ENCODE measurements at places on chromosomes 6 and 20.

DNA sequence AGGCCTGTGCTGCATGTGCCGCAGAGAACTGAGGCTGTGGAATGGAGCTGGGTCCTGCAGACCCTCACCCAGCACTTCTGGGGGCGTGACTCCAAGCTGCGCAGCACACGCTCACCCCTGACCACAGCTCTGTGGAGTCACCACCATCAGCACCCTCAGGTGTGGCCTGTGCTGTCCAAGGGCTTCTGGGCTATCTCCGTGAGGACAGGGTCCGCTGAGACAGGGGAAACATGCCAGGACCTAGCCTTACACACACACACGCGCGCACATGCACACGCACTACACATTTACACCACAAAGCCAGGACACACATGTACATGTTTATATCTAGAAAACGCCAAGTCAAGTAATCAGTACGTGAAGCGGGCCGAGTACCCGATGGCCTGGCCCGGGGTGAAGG lies 26.8 kb upstream of the TCFL5 start:
- no peak for DNase-seq

GRCh38 chr20:44843876-44844275 lies 33.5 kb upstream of the RIMS4 start:
- no peak for DNase-seq

DNA sequence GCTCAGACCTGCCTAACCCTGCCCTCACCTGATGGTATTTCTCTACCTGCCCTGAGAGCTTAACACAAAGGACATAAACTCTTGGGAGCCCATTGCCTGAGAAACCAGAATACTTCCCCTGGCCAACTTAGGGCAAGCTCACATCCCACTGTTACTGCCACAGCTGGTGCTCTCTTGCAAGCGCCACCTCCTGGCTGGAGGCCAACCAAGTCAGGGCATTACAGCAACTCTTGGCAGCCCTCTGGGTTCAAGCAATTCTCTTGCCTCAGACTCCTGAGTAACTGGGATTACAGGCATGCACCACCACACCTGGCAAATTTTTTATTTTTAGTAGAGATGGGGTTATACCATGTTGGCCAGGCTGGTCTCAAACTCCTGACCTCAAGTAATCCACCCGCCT lies 70.1 kb downstream of the HECA start:
- DNase-seq = no peak

DNA sequence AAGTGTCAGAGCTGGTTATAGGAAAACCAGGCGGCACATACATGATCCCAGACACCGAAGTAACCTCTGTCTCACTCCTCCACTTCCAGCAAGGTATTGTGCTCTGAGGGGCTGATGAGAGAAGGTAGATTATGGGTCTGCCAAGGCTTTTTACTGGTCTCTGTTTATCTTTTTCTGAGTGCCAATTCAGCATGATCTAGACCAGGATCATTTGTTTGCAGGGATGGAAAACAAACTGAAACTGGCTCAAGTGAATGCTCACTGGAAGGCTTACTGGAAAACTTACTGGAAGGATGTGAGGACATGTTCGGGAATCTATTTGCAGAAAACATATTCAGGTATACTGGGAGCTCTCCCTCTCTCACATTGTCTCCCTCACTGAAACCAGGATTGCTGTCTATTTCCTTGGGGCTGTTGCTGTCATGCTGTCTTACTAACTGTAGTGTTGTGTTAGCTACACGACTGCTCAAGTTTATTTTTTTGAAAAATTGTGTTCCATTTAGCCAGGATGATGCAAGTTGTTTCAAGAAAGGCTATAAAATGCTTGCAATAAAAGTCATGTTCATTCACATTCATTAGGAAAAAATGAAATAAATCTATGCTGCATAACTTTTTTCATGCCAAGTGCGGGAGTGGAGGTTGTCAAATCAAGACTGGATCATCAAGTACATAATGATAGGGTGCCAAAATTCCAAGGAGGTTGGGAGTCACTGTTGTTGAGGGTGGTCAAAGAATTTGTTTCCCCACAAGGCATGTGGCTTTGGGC lies 37.0 kb downstream of the KLHL31 start:
- DNase-seq = no peak

- no peak for DNase-seq
These were observed 28.4 kb upstream of the OR2J2 start for GRCh38 chr6:29142309-29142708.

- no peak for DNase-seq
These were observed 76.5 kb downstream of the QKI start for GRCh38 chr6:163490826-163491577.

GRCh38 chr6:112321941-112322424 lies 25.1 kb upstream of the RFPL4B start:
- DNase-seq = no peak

DNA sequence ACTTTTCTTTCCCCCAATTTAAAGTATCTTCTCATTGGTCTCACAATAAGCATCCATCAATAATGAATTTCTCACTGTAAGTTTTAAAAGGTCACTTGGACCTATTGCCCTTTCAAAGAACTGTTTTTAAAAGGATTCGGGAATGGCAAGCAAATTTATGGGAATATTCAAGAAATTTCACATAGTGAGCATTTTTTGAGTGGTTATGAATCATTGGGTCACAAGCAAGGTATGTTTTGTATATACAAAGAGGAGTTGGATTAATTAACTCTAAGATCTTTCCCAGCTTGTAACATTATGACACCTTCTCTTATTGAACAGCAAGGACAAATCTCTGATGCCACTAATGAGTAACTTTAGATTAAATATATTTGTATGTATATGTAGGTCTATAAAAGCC lies 165.0 kb downstream of the MOXD1 start:
- no peak for DNase-seq

- no peak for DNase-seq
These were observed 116.4 kb upstream of the SASH1 start for GRCh38 chr6:148226284-148226683.

GRCh38 chr20:57618091-57618763 lies 2.0 kb downstream of the ZBP1 start:
- DNase-seq = no peak

- no peak for DNase-seq
These were observed 106.6 kb downstream of the VEGFA start for GRCh38 chr6:43876602-43877001.

DNA sequence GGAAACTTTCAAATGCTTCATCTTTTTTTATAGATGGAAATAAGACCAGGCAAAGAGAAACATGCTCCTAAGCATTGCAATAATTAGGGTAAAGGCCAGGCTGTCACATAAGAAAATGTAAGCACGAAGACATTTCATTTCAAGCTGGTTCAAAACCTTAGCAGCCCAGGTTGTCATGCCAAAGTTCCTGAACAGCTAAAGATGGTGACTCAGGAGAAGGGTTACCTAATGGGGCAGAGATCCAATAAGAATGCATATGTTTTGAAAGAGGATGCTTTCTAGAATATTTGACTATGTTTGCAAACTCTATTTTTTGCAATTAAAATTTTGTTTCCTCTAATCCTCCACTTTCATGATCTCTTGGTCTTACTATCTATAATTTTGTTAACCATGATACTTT lies 65.6 kb upstream of the PHACTR2 start:
- no peak for DNase-seq

- no peak for DNase-seq
These were observed 1.8 kb upstream of the FKBP1A start for GRCh38 chr20:1394686-1395085.

DNA sequence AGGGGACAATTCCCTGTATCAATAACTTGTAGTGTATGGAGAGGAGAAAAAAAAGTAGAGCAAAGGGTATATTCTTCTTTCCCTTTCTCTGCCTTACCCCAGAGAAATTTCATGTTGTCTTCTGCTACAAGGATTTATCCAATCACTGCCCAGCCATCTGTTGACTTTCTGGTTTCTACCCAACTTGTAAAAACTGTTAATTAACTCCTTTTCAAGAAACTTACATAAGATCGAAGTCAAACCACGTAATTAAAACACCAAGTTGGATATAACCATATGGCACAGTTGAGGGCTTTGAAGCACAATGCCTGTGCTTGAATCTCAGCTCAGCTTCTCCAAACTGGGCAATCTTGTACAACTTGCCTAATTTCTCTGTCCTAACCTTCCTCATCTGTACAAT lies 99.5 kb downstream of the MAN1A1 start:
- no peak for DNase-seq

DNA sequence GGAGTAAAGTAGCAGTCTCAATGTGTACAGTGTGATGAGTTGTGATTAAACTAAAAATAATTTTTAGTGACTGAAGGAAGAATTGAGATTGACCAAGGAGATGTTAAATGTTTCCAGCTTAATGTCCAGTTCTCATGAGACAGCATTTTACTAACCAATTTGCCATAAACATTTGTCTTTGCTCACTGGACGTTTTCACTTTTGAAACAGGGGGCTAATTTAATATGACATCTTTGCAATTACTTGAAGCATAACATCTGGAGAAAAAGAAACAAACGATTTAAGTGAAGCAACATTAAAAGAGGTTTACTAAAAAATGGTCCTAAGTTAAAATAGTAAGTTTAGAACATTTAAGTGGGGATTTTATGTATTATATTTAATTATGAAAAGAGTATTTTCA lies 443.8 kb downstream of the BCKDHB start:
- no peak for DNase-seq

- DNase-seq = no peak
These were observed 211.6 kb upstream of the SNX9 start for GRCh38 chr6:157611406-157611805.

- DNase-seq = no peak
These were observed 121.4 kb upstream of the RREB1 start for GRCh38 chr6:6986344-6986743.

GRCh38 chr6:89313006-89313405 lies 2.1 kb downstream of the GABRR2 start:
- DNase-seq = no peak

DNA sequence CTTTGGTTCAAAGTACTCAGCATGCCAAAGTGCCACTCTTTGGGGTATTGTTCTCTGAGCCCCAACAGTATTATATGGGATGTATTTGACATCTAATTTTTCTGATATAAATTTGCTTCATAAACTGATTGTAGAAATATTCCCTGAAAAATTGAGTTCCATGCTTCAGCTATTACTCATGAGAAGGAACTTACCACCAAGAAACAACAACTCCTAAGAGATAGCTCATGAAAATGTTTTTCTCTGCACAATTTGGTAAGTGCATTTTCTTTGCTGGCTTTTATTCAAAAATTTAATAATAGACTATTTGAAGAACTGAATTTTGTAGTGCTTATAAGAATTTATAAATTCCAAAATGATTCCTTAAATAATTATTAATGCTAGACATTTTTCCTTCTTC lies 12.8 kb upstream of the TPD52L1 start:
- no peak for DNase-seq

- no peak for DNase-seq
These were observed 188.6 kb downstream of the ZDHHC14 start for GRCh38 chr6:157569543-157569942.

DNA sequence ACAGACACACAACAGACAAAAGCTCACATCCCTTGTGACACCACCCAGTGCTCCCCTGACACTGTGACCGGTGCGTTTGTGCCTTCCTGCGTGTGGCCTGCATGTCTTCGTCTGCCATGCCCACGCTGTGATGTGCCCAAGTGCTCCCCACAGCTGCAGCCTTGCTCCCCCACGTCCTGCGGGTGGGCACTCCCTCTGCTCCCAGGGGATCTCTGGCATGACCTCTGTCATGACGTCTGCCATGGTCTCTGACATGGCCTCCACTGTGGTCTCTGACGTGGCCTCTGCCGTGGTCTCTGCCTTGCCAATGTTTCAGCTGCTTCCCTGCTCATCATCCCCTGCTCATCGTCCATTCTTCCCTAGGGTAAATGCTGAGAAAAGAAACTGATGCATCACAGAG lies 200.9 kb downstream of the DLL1 start:
- no peak for DNase-seq

- no peak for DNase-seq
These were observed 12.3 kb upstream of the HMGN4 start for GRCh38 chr6:26525838-26526237.

DNA sequence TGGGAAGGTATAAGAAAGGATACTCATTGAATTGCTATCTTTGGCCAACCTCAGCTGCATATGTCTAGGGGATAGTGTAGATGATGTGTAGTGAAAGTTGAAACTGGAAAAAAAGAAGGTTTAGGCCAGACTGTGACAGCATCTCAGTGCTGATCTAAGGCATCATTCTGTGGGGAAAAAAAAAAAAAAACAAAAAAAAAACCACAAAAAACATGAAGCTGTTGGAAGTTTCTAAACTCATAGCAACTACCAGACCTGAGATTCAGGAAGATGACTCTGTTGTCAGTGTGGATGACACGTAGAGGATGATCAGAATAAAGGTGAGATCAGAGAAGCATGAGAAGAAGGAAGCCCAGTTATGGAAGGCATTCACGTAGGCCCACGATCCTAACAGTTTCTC lies 100.8 kb upstream of the CNKSR3 start:
- no peak for DNase-seq

- DNase-seq = no peak
These were observed 75.3 kb downstream of the SRC start for GRCh38 chr20:37421060-37421905.

DNA sequence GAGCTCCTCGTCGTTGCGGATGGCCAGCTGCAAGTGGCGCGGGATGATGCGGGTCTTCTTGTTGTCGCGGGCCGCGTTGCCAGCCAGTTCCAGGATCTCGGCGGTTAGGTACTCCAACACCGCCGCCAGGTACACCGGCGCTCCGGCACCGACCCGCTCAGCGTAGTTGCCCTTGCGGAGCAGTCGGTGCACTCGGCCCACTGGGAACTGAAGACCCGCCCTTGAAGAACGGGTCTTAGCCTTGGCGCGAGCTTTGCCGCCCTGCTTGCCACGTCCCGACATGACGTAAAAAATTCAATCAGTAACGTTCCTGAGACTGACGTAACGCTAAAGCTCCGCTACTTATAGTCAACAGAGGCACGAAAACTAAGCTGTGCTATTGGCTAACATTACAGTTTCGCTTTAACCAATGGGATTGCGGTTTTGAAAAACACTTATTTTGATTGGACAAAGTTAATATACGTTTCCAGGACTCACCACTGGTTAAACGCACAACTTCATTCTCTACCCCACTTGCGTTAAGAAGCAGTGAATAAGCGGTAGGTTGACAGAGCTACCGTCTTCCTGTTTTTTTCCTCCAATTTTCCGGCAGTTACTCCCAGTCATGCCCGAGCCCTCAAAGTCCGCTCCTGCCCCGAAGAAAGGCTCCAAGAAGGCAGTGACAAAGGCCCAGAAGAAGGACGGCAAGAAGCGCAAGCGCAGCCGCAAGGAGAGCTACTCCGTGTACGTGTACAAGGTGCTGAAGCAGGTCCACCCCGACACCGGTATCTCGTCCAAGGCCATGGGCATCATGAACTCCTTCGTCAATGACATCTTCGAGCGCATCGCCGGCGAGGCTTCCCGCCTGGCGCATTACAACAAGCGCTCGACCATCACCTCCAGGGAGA lies 73.9 kb downstream of the OR2B2 start:
- peak; percentile 99 for DNase-seq

DNA sequence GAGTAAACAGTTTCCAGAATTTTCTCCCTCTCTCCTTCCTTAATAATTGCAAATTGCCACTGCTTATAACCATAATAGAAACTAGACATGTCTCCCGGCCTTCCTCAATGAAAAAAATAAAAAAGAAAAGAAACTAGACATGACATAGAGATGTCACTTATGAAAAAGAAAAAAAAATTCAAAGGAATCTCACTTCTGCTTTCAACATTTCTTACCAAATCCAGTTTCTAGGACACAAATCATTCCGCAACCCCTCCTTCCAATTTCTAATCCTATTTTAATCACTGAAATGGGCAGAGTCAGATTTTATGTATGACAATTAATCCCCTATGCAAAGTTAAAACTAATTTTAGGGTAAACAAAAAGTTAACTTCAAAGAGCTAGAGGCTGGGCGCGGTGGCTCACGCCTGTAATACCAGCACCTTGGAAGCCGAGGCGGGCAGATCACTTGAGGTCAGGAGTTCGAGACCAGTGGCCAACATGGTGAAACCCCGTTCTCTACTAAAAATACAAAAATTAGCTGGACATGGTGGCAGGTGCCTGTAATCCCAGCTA lies 40.1 kb upstream of the EEF1A1 start:
- DNase-seq = no peak

Measured in NCI-H1105 (cell line).